ENCODE measurements at places on chromosomes 1 and 21. TPM values are rescaled to one million over a fixed set of nuclear protein-coding genes. Genes with fewer than 3 reads are reported as not detected.

- peak; percentile 33 for DNase-seq
These were observed 98.8 kb downstream of the NOS1AP start for GRCh38 chr1:162168261-162168660.

The HMGN2 gene
- total RNA-seq = 94.5 TPM

- no peak for DNase-seq
These were observed 24.2 kb downstream of the PCAT6 start for GRCh38 chr1:202834771-202835547.

- DNase-seq = peak; percentile 85
These were observed 112.2 kb downstream of the USP25 start for GRCh38 chr21:15841856-15842564.

DNA sequence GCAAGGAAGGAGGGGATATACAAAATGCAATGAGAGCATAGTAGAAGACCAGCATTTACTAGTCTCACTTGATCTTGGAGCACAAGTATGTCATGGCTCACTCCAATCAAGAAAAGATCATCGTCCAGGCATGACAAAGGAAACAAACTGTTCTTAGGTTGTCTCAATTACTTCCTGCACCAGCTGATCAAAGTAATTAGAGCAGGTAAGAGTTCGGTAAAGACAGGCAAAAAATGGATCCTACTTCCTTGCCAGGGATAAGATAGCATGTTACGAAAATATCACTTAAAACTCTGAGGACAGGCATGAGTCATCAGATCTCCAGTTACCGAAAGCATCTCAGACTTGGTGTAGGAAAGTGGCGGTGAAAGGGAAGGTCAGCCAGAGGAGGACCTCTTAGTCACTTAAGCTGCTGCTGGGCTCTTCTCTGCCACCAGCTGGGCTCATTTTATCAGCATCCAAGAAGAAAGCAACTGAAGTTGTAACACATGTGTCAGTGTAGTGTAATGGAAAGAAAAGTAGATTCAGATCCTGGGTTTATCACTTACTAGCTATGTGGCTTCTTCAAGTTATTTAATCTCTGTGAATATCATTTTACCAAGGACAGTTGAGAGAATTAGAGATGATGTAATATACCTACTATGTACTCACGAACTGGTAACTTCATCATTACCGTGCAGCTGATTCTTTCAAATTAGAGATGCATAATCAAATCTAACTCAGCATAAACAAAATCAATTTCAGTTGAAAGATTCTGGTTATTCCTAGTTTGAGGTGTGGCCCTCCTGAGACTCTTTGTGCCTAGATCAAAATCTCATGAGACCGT, 46.8 kb downstream of the XCL1 start:
- DNase-seq = peak; percentile 53

GRCh38 chr1:203480525-203481084, 5.0 kb downstream of the PRELP start:
- DNase-seq = peak; percentile 58

GRCh38 chr21:16072737-16073136, 343.0 kb downstream of the USP25 start:
- no peak for DNase-seq

The KCNH1 gene
- 7.1 TPM for total RNA-seq

The PTGER3 gene
- total RNA-seq = 0.52 TPM
